ENCODE measurements at places on chromosomes 5 and 9.

GRCh38 chr5:37792975-37793631 lies 46.7 kb downstream of the GDNF start:
- no peak for DNase-seq

DNA sequence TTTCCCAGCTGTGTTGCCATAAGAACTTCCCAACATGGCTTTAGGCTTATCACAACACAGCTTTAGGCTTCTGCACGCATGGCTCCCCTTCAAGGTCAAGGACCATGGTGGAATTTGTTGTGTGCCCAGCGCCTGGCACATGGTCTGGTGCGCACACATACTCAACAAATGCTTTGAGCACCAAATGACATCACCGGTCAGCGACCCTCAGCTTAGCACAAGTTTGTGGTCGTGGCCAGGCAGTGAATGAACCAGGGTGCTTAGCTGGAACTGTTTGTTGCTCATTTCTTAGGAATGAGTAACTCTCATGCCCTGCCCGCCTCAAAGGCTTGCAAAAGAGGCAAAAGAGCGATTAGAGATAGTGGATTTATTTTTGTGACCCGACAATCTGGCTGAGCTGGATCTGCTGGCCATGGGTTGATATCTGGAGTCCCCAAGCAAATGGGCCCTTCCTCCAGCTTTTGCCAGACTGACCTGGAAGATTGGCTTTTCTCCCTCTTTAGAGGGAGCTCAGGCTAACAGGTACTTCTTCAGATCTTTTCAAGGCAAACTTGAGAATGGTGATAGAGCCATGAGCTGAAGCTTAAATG lies 58.9 kb downstream of the DAP start:
- DNase-seq = no peak

DNA sequence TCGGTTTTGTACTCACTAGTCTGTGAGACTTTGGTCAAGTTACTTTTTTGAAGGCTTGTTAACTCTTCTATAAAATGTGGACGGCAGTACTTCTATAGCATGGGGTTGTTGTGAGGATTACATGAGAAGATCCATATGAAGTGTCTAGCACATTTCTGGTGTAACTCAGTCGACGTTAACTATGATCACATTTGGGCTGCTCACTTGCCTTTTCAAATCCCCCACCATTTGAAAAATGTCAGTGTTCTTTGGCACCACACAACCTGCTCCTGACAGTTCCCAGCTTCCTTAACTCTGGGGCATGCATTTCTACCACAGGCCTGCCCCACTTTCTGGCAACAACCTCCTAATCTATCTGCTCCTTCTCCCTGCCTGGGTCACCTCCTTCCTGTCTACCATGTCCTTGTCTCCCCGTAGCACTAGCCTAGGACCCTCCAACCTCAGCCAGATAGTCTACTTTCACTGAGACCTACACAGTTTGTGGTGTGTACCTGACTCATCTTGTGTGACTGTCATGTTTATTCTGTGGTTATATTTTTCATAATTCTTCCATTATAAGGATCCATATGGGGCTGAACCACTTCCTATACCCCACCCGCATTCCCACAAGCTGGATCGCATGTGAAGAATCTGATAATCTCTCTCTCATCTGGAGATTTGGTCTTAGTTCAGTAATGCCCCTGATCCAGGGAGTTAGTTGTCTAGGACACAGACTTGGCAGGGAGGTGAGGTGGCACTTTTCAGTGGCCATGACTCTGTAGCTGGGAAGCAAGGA lies 30.2 kb upstream of the BASP1 start:
- DNase-seq = no peak

DNA sequence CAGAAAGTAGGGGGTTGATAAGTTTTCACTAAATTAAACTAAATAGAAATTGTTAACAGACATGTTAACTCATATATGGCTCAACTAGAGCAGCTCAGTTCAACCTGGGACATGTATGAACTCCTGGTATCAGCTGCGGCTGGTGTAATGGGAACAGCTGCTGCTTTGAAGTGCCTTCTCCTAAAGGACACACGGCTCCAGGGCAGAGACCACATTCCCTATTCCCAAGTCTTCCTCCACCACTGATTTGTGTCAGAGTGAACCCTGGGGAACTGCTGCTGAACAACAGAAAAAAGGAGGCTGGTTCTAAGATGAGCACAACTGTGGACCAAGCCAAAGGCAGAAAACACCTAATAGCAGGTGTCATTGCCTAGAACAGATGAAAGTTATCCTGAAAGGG lies 71.1 kb downstream of the MAPKAP1 start:
- DNase-seq = no peak

DNA sequence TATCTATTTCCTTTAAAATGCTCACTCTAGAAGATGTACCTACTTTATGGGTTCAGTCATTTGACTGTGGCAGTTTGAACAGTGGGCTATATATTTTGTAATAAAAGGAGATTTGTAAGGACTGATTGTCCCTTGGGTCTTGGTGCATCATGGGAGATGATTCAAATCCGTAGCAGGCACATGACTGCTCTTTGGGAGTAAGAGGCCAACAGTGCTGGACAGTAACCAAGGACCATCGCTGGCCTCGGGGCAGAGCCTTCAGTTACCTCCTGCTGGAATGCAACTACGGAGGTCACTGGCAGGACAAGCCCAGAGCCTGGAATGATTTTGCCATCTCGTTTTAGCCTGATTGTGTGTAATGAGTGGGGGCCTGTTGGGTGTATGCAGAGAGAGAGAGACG lies 7.0 kb upstream of the MAMDC2 start:
- no peak for DNase-seq

DNA sequence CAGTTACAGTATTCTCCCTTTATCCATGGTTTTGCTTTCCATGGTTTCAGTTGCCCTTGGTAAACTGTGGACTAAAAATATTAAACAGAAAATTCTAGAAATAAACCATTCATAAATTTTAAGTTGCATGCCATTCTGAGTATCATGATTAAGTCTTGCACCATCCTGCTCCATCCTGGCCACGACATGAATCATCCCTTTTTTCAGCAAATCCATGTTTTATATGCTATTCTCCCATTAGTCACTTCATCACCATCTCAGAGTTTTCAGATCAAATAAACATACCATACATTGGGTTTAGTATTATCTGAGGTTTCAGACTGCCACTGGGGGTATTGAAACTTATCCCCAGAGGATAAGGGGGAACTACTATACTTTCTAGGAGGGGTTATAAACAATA lies 234.4 kb upstream of the ATP10B start:
- no peak for DNase-seq

DNA sequence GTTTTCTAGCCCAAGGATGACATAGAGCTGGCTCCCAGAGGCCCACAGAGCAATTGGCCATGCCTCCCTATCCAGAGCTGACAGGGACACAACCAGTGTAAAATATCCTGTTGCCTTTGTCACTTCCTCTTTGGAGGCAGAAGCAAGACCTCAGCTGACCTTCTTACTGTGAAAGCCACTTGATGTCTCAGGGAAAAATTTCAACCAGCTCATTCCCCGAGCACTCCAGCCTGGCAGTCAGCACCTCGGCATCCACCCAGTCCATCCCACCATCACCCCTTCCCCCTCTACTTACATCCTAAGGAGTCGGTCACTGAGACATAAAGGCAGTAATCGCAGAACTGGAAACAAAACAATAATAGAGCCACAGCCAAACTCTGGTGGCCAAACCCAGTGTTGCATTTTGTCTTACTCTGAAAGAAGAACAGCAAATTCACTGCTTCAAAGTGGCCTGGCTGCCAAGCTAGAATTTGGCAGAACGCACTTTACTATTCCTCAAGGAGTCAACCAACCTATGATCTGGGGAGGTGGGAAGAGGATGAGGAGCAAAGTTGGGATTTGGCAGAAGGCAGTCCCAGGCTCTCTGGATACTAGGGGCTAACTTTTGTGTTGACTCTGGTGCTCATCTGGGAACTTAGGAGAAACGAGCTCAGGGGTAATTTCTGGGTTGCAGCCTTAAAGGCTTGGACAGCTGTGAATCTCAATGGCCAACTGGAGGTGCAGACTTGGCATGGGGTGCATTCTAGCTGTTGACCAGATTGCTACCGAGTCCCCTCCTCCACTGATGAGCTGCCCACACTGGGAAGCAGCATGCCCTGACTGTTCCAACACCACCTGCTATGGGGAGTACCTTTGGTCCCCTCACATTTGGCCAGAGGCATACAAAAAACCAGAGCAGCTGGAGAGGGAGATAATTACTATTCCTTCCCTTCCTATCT lies 13.6 kb downstream of the NIPAL4 start:
- DNase-seq = no peak

GRCh38 chr5:161549106-161549505 lies 2.6 kb upstream of the GABRB2 start:
- DNase-seq = no peak

Data from activated CD4-positive, alpha-beta T cell treated with anti-CD3 and anti-CD28 coated beads for 4 hours (primary cell).